Activated T-helper 9 cell treated with anti-CD3 and anti-CD28 coated beads, Interleukin-2, amount 50 U/mL, for 16 hours (primary cell): ENCODE measurements at places on chromosomes 4 and X.

- no peak for DNase-seq
These were observed 212.1 kb upstream of the ATP6AP2 start for GRCh38 chrX:40368611-40369061.

- no peak for DNase-seq
These were observed 2.7 kb downstream of the GASK1B start for GRCh38 chr4:158169931-158170690.

GRCh38 chr4:90112715-90113114 is 14.5 kb upstream of the CCSER1 start:
- DNase-seq = no peak

DNA sequence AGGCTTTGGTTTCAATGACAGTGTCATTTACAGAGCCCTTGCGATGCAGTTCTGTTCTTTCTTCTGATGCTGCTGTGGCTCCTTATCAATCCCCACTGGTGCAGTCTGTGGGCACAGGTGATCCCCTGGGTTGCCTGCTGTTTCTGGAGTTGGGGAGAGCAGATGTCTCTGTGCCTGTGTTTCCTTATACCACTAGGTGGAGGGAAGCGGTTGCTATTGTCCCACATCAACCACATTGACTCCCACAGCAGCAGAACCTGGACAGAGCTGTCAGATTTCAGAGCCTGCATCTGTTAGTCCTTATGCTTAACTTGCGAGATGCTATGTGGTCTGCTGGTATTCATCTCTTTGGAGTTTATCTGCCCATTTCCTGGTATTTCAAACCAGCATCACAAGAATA is 57.7 kb downstream of the NEIL3 start:
- DNase-seq = no peak

- DNase-seq = no peak
These were observed 18.5 kb upstream of the OPN1LW start for GRCh38 chrX:154125391-154126040.

GRCh38 chr4:153243468-153243867 is 39.2 kb downstream of the TRIM2 start:
- no peak for DNase-seq
